ENCODE measurements at places on chromosomes 12 and 14.
A peak's percentile ranks its signal among the peaks of the same experiment; 100 is the strongest.

GRCh38 chr14:51398898-51399297, 158.9 kb downstream of the TMX1 start:
- no peak for DNase-seq

GRCh38 chr14:75328558-75329155, 50.0 kb downstream of the FOS start:
- no peak for DNase-seq

DNA sequence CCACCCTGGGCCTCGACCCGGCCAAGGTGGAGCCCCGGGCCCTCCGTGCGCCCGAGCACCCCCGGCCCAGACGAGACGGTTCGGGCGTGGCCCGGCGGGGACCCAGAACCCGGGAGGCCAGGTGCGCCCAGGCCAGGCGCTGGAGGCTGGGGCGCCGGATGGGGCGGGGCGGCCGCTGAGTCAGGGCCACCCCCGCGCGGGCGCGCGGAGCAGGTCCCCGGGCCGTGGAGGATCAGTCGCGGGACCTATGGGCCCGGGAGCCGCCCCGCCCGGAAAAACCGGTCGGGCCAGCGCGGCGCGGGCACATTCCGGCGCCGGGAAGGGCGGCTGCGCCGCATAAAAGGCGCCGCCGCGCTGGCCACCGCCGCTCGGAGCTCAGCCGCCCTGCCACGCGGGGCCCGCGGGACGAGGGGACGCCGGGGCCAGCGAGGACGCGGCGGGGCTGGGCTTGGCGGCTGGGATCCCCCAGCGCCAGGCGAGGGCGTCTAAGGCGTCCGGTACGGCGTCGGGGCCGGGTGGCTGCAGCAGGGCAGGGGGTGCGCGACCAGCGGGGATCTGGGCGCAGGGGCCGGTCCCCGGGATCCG, 21.5 kb upstream of the KIF26A start:
- DNase-seq, result no peak

DNA sequence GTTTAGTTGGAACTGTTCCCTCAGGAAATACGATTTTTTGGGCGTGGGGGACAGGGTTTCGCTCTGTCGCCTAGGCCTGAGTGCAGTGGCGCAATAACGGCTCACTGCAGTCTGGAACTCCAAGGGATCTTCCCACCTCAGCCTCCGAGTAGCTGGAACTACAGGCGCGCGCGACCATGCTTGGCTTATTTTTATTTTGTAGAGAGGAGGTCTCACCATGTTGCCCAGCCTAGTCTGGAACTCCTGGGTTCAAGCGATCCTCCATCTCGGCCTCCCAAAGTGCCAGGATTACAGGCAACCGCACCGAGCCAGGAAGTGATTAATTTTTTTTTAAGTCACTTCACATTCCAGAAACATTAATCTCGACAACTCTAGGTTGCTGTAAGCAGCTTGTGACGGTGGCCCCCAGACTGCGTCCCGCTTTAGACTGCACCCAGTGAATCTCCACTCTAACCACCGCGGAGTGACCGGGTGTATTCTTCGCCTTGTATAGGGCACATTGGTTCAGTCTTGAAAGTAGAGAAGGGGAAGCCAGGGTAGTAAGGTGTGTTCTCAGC, 830 bp upstream of the MIS18BP1 start:
- no peak for DNase-seq

DNA sequence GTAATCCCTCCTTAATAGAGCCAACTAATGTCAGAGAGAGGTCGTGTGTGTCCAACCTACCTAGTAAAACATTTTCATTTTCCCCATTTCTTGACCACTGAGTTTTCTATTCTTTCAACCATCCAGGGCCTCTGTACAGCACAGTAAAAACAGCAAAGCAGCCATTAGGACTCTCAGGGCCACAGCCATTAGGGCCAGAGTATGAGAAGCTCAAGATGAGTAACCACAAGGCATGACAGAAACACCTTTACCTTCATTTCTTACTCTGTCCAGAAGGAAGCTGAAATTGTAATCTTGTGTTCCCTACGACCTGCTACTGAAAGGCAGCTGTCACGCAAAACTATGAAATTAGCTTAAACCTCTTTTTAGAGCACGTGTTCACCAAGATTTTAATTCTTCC, 2.3 kb downstream of the SPPL3 start:
- DNase-seq, result no peak

DNA sequence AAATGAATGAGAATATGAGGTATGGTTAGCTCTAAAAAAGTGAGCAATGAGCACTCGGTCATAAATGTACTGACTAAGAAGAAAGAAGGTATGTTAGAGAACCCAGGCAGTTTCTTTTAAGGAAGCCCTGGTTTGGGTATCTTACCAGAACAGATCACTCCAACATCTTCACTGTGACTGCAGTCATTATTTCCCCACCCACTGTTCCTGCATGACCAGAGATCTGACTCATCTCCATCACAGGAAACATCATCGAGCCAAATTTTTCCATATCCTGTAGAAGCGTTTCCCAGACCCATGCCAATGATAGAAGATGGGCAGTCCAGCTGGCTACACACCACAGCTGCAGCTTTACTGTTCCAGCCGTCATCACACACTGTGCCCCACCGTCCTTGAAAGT, 48.0 kb downstream of the CD163L1 start:
- DNase-seq, result no peak

DNA sequence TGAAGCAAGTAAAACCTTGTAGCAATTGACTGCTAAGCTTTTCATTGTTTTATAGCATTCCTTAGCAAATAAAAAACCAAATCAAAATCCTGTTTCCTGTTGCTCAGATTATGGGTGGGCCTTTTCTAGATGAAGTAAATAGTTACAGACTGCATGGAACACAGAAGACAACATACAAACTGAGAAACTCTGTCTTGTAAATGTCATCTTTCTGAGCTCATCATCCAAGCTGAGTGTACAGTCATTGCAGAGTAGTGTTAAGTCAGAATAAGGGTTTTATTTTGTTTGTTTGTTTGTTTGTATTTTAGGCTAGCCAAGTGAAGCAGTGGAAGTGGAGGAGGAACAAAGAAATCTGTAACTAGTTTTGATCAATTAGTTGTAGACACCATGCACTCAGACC, 24.4 kb upstream of the BTG1 start:
- no peak for DNase-seq

DNA sequence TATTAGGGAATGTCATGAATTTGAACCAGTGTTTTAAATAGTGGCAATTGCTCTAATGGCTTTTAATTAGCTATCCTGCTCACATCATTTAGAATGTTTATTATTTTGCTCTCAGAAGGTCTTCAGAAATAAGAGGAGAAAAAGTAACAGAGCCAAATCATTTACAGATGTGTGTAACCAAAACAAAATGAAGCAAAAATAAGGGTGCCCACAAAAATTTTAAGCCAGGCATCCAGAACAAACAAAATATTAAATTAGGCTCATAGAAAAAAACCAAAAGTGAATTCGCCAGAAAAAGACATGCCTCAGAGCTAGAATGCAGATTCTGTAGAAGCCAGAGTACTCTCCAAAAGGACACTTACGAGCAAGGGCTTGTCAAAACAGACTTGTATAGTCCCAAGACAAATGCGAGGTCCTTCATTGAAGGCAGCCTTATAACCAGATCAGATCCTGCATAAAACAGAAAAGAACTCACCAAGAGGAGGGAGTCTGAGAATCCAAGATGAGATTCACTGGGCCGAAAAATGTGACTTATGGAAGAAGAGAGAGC, 20.2 kb upstream of the SERPINA1 start:
- DNase-seq, result no peak

DNA sequence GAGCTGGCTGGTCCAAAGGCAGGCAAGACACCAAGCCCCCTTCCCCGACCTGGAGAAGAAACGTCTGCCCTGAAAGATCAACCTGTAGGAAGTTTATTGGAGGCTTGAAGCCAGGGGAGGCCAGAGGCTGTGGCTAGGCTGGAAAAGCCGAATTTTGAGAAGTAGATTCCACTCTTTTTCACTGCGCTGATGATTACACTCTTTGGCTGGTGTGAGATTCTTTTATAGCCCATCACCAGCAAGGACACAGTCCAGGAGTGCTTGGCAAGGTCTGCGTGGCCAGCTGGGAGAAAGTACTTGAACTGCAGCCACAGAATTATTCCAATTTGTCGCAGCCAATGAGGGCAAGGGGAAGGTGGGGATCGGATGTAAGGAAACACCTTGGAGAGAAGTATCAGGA, 45.0 kb downstream of the SYNE3 start:
- no peak for DNase-seq

- no peak for DNase-seq
Measured at GRCh38 chr12:71029302-71029701, 108.8 kb upstream of the PTPRR start.

- no peak for DNase-seq
Measured at GRCh38 chr12:11171969-11172675, 1.1 kb downstream of the SMIM10L1 start.

DNA sequence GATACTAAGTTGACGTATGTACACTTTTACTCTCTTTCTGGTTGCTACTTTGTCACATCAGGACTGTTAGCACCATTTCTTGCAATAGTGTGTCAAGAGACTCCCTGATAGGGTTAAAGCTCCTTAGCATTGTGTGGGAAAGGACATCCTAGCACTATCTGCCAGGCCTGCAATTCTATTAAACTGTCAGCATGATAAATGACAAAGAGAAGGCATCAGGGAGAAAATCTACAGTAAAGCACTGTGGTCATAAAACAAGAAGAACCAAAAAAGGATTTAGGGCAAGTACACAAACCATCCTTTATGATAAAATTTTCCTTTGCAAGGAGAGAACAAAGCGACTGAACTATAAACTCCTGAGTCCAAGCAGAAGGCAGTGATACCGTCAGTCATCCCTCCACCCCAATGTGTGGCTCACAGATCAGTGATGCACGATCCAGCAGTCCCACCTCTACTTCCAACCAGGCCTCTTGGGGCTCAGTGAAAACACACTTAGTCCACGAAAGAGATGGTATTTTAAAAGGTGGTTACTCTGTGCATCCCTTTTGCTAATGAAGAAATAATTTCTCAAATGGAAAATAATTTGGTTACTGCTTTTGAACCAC, 31.4 kb upstream of the SLC35F4 start:
- DNase-seq, result no peak

- no peak for DNase-seq
Measured at GRCh38 chr14:28785096-28785952, 18.7 kb downstream of the FOXG1 start.

DNA sequence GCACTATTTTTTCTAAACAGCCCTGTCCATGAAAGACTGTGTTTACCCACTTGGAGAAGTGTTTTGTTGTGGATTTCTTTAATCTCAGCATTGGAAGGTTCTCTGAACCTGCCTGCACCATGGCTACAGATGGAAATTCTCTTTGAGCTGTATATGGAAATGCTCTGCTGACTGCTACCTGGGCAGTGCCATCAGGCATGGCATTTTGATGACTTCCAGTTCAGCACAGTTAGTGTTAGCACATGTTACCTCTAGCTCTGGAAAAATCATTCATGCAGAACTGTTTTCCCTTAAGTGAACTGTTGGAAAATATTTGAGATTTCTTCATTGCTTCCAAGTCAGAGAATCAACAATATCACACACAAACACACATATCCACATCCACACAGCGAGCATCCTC, 52.6 kb upstream of the RIC8B start:
- no peak for DNase-seq

GRCh38 chr12:112716099-112717093, 75.2 kb upstream of the RPH3A start:
- DNase-seq, result peak; percentile 12

DNA sequence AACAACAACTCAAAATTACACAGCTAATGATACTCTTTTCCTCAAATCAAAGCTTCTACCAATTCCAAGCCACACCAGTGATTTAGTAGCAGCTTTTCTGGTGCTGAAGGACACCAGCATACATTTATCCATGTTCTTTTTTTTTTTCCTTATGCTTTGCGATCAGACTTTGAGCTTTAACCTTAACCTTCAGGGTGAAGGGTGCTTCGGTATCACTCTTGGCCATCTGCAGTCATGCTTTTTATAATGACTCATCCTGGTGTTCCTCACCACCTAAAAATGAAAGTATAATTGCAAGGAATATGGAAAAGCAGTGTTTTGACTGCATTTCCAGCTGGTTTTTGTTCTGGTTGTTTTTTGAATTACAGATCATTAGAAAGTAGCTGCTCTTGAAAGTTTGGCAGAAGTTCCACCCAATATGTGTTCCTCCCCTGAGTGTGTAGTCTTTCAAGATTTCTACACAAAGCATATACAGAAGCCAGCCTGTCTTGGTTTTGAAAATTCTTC, 1.3 kb upstream of the SLC41A2 start:
- DNase-seq, result no peak

DNA sequence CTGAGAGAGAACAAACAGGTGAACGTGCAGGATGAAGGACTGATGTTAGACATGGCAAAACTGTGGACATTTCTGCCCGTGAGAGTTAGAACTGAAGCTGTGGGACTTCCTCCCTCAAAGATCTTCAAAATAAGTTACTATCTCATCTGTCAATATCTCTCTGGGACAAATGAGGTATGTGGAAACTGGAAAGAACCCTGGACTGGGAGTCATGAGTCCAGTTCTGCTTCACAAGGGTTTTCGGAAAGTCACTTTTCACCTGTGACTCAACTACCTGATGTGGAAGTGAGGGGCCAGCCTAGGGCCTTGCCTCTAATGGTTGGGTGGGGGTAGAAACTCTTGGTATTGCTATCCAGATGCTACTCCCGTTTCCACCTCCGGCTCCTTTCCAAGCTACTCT, 47.3 kb downstream of the RAB35 start:
- no peak for DNase-seq

- no peak for DNase-seq
Measured at GRCh38 chr12:76860256-76860655, 18.6 kb downstream of the CSRP2 start.

DNA sequence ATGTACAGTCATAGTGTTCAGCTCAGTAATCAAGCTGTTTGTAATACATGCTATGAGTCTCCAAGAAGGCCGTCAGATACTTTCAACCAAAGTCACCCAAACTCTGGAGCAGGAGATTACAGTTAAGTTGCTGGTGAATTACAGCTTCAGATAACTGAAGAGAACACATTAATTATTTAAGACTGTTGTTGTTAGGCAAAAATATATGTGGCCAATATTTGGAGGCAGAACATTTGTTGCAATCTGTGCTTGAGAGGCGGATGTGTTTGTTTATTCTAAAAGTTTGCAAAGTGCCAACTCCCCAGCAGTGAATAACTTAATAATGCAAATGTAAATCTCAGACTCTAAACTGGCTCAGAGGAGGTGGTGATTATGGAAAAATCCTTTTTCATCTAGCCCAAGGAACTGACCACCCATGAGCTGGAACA, 300.7 kb upstream of the TBX3 start:
- no peak for DNase-seq

DNA sequence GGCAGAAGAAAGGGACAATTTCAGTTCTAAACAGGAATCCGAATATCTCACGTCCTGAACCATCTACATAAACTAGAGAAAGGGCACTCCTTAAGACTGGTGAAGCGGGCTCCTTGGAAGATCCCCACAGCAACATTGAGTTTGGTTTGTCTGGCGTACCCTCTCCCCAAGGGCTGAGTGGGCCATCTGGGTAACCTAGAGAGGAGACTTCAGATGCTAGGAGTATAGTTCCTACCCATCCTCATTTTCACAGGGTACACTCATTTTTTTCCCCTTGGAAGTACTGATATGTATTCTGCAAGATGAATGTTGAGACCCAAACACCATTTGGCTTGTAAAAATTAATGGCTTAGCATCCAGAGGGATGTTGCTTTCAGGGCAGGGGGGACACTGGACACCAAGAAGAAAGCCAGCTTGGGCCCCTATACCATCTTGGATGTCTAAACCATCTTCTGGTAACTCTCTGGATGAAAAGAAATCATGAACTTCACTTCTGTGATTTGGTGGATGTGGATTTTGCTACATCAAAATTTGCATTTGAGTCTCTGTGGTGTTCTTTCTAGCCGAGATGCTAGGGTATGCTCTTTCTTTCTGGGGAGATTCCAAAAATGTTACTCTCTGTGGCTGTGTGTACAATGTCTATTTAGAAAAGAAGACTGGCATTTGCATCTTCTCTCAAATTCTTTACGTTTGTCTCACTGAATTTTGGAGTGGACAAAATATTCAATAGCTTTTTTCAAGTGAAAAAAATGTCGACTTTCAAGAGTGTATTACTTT, 97.7 kb downstream of the ETV6 start:
- DNase-seq, result no peak
